ENCODE measurements at places on chromosomes 11 and 22.

GRCh38 chr11:108994887-108995286 lies 330.0 kb downstream of the DDX10 start:
- DNase-seq = no peak

- no peak for DNase-seq
Measured at GRCh38 chr11:134044514-134045284, 24.2 kb upstream of the JAM3 start.

DNA sequence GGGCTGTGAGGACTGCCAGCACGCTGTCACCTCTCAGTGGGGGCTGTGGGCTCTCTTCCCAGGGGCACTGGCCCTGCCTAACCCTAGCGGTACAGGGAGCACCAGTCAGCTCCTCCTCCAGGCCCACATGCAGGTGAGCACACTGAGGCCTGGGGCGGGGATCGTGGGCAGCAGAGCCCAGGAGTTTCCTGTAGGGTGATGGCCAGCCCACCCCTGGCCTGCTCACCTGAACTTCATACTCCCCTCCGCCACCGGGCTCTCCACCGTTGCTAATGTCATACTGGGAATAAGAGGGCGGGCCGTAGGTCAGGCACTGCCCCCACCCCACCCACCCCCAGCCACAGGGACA lies 10.0 kb upstream of the TREH start:
- DNase-seq = no peak

DNA sequence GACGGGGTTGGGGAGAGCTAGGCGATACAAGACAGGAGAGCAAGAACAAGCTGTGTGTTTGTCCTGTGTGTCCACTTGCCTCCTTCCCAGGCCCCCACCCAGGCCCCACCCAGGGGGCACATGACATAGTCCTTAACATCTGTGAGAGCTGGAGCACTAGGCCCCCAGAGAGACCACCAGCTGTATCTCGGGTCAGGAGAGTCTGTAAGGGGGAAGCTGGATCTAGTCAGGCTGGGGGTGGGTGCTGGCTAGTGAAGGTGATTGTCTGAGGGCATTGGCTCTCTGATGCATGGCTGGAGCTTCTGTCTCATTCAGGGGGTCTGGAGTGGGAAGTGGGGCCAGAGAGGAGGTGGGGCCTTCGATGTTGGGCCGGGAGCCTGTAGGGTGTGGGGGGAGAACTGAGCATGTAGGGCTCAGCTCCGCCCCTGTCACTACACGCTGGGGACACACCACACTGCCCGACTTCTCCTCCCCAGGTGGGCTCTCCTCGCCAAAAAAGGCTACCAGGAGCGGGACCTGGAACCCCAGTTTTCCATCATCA lies 571 bp downstream of the P2RX6 start:
- DNase-seq = no peak

DNA sequence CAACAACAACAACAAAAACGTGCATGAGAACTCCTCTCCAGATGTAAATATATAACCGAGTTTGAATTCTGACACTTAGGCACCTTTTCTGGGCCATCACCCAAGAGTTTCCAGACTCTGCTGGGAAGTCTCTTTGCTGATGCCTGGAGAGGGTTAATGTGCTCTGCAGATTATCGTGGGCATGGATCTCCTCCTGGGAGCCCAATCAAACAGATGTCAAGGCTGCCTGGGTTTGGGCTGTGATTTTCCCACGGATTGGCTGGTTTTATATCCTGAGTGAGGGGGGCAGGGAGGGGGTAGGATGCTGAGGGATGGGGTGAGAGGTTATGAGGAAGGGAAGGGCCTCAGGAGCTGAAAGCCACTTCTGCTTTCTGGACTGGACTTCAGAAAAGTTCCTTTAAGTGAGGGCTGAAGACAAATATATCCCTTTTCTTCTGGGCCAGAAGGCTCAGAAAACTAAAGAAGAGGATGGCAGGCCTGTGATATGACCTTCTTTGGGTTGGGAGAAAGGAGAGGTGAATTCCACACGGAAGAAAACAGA lies 4.2 kb downstream of the ELF5 start:
- peak; percentile 2 for DNase-seq

GRCh38 chr11:55847453-55847852 lies 8.9 kb downstream of the OR5D16 start:
- no peak for DNase-seq

DNA sequence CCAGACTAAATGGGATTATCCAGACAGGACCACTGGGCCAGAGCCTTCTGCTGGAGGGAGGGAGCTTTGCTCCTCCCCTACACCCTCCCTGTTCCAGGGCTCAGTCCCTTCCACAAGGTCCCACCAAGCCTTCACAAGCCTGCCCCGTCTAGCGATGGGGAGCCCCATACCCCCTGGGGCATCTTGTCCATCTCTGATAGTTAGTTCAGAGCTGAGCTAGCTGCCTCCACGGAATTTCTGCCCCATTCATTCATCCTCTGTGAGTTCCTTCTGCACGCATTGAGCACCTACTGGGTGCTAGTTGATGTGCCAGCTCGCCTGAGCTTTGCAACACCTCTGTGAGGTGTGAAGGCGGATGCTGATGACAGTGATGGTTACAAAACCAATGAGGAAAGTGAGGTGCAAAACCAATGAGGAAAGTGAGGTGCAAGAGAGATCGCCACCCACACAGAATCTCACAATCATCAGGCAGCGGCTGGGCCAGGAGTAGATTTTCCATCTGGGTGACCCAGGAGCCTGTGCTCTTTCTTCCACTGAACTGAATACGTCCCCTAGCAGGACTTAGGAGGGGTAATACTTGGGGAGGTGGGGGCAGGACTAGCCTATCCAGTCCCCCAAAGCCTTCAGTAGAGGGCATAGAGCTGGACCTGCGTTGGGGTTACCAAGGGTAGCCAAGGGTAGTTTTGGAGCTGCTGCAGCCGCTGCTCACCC lies 21.5 kb upstream of the CBX7 start:
- DNase-seq = no peak

DNA sequence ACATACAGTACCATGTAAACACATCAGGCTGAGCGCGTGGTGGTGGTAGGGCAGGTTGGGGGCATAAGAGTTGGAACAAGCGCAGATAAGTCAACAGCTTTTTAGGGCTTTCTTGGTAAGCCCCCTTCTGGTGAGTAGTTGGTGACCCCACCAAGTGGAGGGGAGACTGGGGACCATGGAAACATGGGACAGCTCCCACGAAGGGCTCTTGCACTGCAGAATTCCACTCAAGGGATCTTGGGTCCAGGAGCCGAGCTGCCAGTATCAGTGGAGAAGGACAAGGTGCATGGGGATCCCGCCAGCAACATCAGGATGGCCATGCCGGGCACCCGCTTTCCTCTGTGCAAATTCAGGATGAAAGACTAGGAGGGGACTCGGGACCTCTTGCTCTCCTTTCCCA lies 6.2 kb upstream of the APOA1 start:
- DNase-seq = no peak

- DNase-seq = no peak
Measured at GRCh38 chr11:15937601-15938120, 418.7 kb downstream of the SOX6 start.

Measured in hippocampal formation (tissue), 2 donors.